A549 treated with Mapracorat at 1 μM for 4 hours (cell line): ENCODE measurements at places on chromosomes 3 and 15. TPM values are rescaled to one million over a fixed set of nuclear protein-coding genes. Genes with fewer than 3 reads are reported as not detected.

Gene GOLGA8Q
- total RNA-seq: 0.17 to 0.22 TPM in 2 of 5 replicates, not detected in the others

Gene PTH1R
- 1.1 to 1.8 TPM (median 1.4 TPM) in 5 replicates for total RNA-seq

Gene ISG20
- 32.2 to 42.8 TPM (median 42.0 TPM) in 5 replicates for total RNA-seq

Gene RASL12
- 0.10 to 0.16 TPM (median 0.12 TPM) in 5 replicates for total RNA-seq

Gene FGF12
- total RNA-seq: 0.44 to 1.1 TPM (median 0.68 TPM) in 5 replicates

Gene STAB1
- 0.05 to 0.16 TPM (median 0.08 TPM) in 3 of 5 replicates, not detected in the others for total RNA-seq

Gene COMMD2
- 29.1 to 39.1 TPM (median 35.1 TPM) in 5 replicates for total RNA-seq

Gene GPR15
- not detected in 5 replicates for total RNA-seq

Gene KLHL6
- not detected in 5 replicates for total RNA-seq

Gene ISL2
- 2.4 to 3.9 TPM (median 3.5 TPM) in 5 replicates for total RNA-seq

Gene CCDC54
- total RNA-seq: not detected in 5 replicates

Gene CCRL2
- 0.07 to 0.17 TPM (median 0.11 TPM) in 4 of 5 replicates, not detected in the other for total RNA-seq

Gene KNL1
- total RNA-seq: 5.3 to 7.2 TPM (median 6.8 TPM) in 5 replicates

Gene PRRT3
- 1.2 to 1.9 TPM (median 1.7 TPM) in 5 replicates for total RNA-seq

Gene CHRNB4
- total RNA-seq: 0.87 to 1.6 TPM (median 1.1 TPM) in 5 replicates

Gene SPTBN5
- total RNA-seq: 0.16 to 0.34 TPM (median 0.25 TPM) in 5 replicates

Gene RHCG
- total RNA-seq: 35.5 to 49.8 TPM (median 39.6 TPM) in 5 replicates

Gene GRAMD1C
- total RNA-seq: 0.34 to 0.63 TPM (median 0.41 TPM) in 5 replicates

Gene CHRD
- total RNA-seq: 0.13 to 0.46 TPM (median 0.15 TPM) in 4 of 5 replicates, not detected in the other
